Lung microvascular endothelial cell (primary cell): ENCODE measurements at places on chromosomes 4 and X. TPM values are rescaled to one million over a fixed set of nuclear protein-coding genes. Genes with fewer than 3 reads are reported as not detected.

GRCh38 chr4:138751309-138751708 lies 264.3 kb upstream of the NOCT start:
- DNase-seq: no peak

DNA sequence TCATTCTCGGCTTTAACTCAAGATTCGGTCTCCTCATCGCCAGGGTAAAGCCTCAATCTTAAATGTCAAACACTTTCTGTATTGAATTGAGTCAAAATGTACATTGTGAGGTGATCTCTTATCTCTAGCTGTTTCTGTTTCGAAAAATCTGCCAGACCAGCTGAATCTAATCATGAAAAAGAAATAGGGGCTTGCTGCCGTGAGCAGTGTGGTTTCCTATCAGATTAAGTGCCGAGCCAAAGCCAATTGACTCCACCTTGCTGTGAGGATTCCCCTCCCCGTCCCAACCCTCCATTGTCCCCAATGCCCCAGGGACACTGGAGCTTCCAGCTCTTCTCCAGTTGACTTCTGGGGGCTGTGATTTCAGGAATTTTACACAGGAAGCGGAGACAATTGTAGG lies 12.5 kb upstream of the CRLF2 start:
- DNase-seq: no peak

GRCh38 chr4:77434299-77435092 lies 171.1 kb upstream of the CXCL13 start:
- no peak for DNase-seq

The RTL5 gene
- 0.22 and 0.60 TPM in 2 replicates for total RNA-seq

The SPATA4 gene
- not detected in 2 replicates for total RNA-seq

The CNKSR2 gene
- total RNA-seq: not detected in 2 replicates
